ENCODE measurements at places on chromosomes 16 and 17.

DNA sequence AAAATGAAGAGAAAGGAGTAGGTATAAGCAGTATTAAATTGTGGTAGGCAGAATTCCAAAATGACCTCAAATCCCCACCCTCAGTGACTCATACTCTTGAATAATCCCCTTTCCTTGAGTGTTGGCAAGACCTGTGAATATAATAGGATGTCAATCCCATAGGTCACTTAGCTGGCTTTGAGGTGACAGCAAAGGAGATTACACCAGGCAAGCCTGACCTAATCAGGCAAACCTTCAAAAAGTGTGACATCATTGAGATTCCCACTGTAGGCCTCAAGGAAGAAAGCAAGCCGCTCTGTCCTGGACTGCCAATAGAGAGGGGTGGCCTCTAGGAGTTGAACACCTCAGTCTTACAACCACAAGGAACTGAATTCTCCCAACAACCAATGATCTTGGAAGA lies 535.2 kb downstream of the RBFOX1 start:
- no peak for DNase-seq

GRCh38 chr16:19446886-19447285 lies 29.2 kb downstream of the TMC5 start:
- DNase-seq, result no peak

DNA sequence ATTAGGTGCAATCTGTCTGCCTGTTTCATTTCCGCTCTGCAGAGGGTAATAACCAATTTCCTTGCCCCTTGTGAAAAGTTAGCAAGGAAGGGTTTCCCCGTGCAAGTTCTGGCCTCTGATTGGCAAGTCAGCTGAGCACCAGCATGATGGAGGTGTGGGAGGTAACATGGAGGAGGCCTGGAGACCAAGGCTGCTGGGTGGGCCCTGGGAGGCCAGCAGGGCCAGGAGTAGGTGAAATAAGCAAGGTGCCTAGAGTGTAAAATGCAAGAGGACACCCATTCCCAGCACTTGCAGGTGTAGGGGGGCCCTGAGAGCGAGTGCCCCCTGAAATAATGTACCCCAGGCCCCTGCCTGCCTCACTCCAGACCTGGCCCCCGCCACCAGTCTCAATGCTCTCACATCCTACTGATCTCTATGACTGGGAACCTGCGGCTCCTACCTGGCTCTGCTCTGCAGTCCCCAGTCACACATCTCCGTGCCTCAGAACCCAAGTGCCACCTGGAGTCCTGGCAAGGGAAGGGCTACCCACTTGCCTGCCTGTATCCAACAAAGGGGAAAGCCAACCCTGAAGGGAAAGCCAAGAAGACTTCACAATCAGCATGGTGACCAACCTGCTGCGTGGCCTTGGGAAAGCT lies 116.2 kb downstream of the C16orf78 start:
- no peak for DNase-seq

DNA sequence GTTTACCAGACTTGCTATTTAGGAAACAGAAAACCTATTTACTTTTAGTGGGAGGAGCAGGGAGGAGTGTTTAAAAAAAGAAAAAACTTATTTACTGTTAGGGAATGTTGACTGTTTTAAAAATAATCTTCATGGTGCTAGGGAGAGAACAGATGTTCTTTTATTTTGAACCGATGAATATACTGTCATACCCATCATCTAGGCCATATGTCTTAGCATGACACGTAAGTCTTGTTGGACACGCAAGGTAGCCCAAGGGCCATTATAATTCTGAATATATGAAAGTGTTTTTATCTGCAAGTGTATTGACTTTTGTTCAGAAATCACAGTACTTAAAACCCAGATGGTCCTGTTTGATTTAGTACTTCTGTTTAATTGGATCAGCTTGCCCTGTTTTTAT lies 11.6 kb downstream of the WIPF2 start:
- no peak for DNase-seq

DNA sequence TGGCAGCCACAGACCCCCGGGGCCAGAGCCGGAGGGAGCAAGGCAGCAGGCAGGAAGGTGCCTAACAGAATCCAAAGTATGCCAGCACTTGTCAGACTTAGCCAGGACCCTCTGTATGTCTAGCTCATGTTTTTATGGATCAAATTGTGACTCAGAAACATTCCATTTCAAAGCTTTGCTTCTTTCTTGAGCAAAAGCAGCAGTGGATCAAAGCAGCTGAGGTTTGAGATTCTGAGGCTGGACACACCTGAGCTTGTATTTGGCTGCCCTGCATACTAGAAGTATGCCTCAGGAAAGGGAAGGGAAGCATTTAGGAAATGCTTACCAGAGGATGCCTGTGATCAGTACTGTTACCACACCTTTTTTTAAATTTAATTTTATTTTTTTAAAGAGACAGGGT lies 5.7 kb upstream of the MYO1C start:
- no peak for DNase-seq

DNA sequence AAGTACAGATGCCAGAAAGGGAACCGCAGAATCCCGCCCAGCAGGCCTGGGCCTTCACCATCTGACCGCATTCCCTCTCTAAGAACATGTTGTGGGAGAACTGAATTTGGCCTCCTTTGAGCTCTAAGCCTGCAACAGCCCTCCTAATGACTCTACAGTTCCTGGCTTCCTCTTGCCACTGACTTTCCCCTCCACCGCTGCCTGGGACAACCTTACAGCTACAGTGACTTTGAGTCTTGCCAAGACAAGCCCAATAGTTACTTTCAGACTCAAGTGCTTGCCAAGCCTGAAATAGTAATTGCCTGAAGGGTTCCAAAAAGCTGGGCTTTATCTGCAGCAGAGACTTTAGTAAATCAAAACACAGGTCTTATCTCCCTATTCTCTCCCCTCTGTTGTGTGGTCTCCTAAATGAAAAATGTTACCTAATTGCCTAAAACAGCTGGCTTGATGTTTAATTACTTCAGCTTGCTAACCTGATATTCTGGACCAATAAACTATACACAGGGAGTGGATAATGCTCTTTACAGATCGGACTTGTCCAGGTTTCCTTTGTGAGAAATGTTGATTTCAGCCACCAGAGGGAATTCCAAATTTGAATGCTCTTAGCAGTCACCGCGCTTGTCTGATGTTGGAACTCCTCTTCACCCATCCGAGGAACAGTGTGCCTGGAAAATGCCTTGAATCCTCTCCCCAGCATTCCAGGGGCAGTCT lies 85.1 kb upstream of the TBX2 start:
- DNase-seq, result no peak

Measured in left kidney (tissue), 8 donors.